Right ventricle myocardium inferior (tissue), 1 donor: ENCODE measurements at places on chromosomes 2 and 18. TPM values are rescaled to one million over a fixed set of nuclear protein-coding genes. Genes with fewer than 3 reads are reported as not detected.

GRCh38 chr18:12658426-12659138 lies 675 bp upstream of the SPIRE1 start:
- no peak for DNase-seq

DNA sequence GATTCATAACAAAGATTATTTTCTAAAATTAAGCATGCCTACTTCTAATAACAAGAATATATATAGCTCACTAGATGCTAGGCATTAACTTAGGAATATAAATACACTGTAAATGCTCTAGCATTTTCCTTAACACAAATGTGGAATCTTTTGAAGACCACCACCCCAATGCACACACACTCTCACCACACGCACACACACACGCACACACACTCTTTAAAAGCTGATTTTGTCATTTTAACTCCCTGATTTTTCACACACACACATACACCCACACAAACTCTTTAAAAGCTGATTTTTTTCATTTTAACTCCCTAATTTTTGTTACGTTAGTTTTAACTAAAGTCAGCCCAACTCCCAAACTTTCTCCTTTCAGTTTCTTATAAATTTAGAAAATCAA lies 3.0 kb downstream of the COL5A2 start:
- DNase-seq = no peak

- no peak for DNase-seq
Observed at GRCh38 chr2:36697424-36698066, 1.0 kb downstream of the VIT start.

- DNase-seq = no peak
Observed at GRCh38 chr2:220227266-220227920, 600.0 kb downstream of the SLC4A3 start.

DNA sequence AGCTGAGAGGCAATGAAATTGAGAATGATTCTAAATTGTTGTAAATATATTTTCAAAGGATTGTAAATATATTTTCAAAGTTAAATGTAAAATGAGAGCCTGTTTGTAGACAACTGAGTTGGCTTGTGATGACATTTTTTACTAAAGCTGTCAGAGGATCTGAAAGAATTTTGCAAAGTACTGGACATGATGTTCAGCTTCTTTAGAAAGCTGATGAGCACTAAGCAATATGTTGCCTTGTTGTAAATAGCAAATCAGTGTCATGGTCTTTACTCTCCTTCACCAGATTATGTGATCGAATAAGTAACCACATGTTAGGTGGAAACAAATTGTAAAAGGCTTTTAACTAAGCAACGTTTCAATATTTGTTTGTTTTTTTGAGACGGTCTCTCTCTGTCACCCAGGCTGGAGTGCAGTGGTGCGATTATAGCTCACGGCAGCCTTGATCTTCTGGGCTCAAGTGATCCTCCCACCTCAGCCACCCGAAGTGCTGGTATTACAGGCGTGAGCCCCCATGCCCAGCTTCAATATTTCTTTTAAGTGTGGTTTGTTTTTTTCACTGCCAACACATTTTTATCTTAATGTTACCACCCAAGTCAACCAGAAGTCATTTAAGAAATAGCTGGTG lies 44.0 kb downstream of the E2F6 start:
- DNase-seq = no peak

DNA sequence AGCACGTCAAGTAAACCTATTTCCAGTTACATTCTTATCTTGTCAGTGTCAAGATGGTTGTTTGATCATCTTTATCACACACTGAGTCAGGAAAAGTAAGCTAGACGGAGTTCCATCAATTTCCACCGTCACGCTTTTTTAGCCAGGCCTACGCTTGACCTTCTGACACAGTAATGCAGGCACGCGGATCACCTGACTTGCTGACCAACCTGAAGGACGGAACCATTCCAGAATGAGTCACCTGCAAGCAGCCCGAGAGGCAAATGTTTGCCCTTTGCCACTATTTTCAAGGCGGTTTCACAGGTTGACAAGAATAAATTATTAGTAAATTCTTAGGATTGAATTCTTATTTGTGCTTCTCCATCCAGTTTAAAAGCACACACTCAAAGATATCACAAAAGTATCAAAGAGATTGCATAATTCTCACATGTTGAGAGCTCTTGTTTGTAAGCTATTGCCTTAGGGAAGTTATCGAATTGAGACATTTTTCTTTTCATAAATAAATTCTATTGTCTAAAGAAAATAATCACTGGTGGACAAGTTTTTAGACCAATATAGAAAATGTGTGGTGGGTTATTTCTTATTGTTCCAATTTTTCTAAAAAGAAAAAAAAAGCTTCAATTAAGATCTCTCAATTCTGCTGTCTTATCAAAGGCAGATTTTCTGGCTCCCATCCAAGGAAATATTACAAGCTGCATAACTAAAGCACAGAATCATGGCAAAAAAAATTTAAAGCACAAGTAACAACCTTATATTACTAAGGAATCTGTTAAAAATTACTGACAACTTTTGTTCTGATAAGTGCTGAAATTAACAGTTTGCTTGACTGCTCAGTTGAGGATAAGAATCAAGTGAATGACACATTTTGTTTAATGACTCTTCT lies 31.9 kb downstream of the UXS1 start:
- DNase-seq = no peak

DNA sequence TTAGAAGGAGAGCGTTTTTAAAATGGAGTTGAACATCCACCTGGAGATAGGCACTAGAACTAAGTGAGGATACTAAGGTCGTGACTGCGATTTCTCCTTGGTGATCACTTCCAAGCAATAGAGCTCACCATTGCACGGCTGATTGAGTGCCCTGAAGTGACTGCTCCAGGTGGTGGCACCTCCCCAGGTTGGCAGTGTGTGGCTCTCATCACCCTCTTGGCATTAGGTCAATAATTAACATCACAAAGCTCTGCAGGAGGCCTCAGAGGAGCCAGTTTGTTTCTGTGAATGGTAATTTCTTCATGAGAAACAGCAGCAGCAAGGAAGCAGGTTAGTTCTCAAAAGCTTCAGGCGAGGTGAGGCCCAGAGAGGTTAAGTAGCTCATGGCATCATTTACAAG lies 259.6 kb downstream of the CLIP4 start:
- DNase-seq = no peak

DNA sequence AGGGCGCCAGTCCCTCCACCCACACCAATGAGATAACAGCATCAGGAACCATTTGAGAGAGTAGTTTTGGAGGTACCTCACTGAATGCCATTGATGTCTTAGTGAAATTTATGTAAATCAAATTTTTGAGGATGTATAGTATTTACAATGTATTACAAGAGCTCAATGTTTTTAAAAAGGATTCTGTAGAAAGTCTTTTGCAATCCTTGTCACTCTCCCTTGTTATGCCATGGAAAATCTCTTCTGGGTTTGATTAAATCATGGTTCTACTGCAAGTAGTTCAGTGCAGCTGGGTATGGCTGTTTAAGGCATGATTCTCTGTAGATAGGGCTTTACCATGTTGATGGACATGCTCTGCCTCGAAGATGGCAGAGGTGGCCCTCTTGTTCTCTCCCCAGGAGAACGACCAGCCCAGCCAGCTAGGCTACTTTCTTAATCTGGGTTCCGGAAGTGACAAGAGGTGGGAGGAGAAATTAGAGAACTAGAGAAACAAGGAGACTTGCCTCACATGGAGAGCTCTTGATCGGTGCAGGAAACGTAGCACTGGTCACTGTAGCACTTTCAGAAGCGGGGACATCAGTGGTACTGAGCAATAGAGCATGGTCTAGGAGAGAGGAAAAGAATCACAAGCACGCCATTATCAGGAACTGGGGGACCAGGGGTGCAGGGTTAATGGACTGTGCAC lies 202.7 kb downstream of the CLIP4 start:
- DNase-seq = no peak

DNA sequence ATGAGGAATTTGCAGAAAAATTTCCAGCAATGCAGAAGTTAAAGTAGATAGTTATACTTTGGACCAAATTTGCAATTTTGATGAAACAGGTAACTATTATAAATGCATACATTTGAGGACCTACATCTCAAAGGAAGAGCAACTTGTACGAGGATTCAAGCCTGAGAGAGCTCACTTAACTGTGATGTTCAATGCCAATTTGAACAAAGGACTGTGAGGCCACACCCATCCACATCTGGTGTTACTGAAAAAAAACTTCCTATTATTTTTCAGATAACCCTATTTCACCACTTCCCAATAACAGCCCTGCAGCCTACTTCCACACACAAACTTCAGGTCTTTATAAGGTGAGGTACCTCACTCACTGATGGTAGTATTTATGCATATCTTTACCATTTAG lies 203.5 kb upstream of the NABP1 start:
- DNase-seq = no peak

- no peak for DNase-seq
Observed at GRCh38 chr18:74141667-74142066, 6.0 kb downstream of the FBXO15 start.

- no peak for DNase-seq
Observed at GRCh38 chr2:169131587-169132512, 62.5 kb downstream of the DHRS9 start.

- DNase-seq = no peak
Observed at GRCh38 chr2:238433300-238433915, 6.7 kb downstream of the ASB1 start.

DNA sequence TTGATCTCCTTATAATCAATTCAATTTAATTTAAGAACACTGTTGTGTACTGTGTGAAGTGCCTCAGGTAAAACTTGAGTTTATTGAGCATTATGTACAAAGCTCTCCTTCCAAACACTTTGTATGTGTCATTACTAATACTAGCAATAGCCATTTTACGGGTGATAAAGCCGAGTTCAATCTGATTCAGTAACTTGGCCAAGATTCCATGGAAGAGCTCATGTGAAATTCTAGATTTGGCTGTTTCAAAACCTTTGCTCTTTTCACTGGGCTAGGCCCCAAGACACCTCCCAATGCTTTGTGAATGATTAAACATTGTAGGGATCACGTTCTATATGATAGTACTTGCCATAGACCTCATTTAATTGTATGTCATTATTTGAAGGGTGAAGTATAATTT lies 8.9 kb upstream of the NFE2L2 start:
- DNase-seq = no peak

DNA sequence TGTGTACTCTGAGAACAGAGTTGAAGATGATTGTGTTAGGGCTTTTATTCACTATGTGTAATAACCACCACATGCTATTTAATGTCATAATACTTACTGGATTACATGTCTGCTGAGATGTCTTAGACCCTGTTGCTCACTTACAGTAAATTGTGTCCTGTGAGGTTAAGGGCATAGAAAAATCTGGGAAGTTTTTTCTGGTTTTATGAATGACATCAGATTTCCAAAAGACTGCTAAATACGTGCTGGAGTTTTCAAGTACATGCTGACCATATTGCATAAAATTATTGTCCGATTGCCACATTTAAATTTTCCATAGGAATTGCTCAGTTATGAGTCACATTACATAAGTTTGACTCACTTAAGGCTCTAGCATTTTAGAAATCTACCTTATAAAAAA lies 96.7 kb upstream of the COL5A2 start:
- DNase-seq = no peak

DNA sequence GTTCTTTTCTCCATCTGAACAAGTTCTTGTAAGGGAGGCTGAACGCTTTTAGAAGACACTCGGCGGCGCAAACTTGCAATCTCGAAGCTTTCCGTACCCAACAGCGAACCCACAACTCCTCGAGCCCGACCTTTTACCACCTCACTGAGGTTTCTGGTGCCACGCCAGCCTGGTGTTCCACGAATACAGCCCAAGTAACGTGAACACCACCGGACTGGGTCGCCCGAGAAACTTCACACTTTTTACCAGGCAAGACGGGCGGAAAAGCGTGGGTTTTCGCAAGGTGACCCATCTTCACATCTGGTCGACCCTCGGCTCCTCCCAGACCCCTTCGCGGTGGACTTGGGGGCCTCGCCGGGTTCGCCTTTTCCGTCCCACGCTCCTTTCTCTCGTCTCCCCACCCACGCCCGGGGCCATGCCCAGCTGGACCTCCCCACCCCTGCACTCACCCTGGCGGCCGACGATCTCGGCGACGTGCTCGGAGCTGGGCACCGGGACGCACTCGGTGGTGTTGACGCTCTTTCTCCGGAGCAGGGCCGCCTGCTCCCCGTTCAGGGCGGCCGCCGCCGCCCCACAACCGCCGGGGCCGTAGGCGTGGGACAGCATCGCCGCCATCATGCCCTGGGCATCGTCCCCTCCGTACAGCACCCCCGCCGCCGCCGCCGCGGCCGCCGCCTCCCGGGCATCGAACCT lies 1.2 kb downstream of the MEX3C start:
- peak; percentile 78 for DNase-seq

DNA sequence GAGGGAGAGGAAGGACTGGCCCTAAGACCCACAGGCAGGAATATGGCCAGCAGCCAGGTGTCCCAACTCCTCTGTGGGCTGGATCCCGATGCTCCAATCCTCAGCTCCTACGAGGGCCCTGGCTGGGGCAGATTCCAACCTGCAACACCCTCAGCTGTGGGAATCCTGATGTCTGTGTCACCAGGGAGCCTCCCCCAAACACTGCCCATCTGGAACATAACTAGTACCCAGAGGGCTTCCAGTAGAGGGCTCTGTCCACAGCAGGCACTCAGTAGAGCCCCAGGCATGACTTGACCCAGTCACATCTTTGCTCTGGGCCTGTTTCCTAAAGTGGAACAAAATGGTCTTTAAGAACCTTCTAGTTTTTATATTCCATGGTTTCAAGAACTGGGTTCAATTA lies 20.6 kb upstream of the LOXHD1 start:
- DNase-seq = peak; percentile 9

POTEI gene
- not detected for total RNA-seq

RNF125 gene
- 5.6 TPM for total RNA-seq

RESP18 gene
- total RNA-seq = not detected

CTLA4 gene
- 0.19 TPM for total RNA-seq

PMAIP1 gene
- 0.49 TPM for total RNA-seq
